ENCODE measurements at places on chromosomes 12 and 14. TPM values are rescaled to one million over a fixed set of nuclear protein-coding genes. Genes with fewer than 3 reads are reported as not detected.

- no peak for DNase-seq
Observed at GRCh38 chr12:6535960-6536847, 1.9 kb downstream of the GAPDH start.

The STON2 gene
- total RNA-seq = 6.6 TPM

- no peak for DNase-seq
Observed at GRCh38 chr14:104446611-104447010, 133.0 kb upstream of the C14orf180 start.

GRCh38 chr14:54713379-54713778 lies 146.5 kb downstream of the SAMD4A start:
- DNase-seq = no peak

- no peak for DNase-seq
Observed at GRCh38 chr14:51053157-51053556, 41.7 kb downstream of the TRIM9 start.

DNA sequence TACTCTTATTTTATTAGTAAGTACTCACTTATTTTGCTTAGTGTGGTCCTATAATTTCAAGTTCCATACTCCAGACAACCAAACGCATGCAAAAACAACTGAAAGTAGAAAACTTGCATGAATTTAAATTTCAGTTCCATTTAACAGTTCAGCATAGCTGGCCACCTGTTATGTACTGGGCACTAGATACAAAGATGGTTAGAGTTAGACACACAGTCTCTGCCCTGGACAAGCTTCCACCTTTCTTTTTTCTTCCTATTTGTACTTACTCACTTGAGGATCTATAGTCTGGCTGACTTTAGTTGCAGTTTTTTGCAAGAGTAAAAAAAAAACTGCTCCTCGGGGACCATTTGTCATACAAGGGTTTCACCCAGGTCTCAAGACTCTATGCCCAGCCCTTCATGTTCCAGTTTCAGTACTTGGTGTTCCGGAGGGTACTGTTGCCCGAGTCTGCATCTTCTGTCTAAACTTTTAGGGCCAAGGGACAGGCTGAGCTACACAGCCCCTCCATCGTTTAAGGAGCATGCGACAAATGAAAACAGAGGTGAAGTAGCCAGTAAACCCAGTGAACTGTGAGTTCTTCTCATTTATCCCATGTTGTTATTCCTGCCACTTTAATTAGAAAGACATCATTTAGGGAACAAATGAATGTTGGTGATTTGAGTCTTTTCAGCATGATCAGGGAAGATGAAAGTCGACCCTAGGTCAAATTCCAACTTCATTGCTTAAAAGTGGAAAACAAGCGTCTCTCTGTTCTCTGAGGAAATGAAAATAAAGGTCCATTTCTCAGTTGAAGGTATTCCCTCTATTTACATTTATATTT lies 22.3 kb downstream of the RPGRIP1 start:
- DNase-seq = no peak

DNA sequence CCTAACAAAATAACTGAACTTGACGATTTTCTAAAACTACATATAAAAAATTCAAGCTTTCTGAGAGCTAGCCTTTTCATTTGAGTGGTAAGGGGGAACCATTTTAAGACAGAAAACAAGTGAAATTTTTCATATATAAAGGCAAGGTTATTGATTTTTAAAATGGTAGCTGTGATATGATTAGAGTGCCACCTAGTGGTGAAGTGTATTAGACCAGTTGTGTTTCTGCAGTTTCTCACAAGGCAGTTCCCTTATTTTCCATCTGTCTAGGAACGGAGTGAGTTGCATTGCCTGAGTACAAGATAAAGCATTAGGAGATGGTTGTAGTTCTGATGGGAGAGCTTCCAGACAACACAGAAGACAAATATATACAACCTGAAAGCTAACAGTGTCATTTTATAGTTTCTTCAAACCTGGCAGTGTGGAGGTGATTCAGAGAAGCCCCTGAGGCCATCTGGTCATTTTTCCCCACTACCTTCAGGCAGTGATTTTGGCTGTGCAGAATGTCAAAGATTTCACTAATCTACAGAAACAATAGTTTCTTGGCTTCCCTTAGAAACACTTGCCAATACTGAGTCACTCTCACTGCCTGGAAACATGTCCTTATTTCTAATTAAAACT lies 180.8 kb downstream of the C12orf50 start:
- DNase-seq = peak; percentile 4

GRCh38 chr12:49369411-49370145 lies 2.3 kb downstream of the SPATS2 start:
- DNase-seq = peak; percentile 49

GRCh38 chr14:89349171-89350008 lies 67.6 kb downstream of the FOXN3 start:
- peak; percentile 84 for DNase-seq

The SMCO2 gene
- total RNA-seq = not detected

DNA sequence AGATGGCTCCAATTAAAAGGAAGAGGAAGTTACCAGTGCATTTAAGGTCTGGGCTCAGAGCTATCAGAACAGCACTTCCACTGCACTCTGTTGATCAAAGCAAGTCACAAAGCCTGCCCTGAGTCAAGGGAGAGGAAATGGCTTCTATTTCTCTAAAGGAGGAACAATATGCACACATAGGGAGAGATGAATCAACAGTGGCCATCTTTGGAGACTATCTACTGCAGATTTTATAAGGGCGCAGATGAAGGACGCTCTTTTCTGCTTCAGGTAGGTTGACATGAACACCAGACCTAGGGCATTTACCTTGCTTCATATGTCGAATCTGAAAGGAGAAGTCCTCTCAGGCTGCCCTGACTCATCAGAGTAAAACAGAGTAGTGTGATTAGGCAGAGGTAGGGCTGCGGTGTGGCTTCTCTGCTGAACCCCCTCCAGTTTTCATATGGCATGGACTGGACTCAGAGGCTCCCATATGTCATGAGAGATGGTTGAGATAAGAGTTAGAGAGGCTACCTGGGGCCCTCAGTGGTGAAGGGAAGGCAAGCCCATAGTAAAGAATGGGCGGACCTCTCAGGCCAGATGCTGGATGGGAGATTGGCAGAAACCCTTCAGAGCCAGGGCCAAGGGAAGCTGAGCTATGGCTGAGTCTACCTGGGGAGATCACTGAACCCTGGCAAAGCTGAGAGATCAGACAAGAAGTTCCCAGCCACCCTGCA lies 84.4 kb downstream of the ARF6 start:
- DNase-seq = no peak

The CLEC1A gene
- total RNA-seq = 2.6 TPM

DNA sequence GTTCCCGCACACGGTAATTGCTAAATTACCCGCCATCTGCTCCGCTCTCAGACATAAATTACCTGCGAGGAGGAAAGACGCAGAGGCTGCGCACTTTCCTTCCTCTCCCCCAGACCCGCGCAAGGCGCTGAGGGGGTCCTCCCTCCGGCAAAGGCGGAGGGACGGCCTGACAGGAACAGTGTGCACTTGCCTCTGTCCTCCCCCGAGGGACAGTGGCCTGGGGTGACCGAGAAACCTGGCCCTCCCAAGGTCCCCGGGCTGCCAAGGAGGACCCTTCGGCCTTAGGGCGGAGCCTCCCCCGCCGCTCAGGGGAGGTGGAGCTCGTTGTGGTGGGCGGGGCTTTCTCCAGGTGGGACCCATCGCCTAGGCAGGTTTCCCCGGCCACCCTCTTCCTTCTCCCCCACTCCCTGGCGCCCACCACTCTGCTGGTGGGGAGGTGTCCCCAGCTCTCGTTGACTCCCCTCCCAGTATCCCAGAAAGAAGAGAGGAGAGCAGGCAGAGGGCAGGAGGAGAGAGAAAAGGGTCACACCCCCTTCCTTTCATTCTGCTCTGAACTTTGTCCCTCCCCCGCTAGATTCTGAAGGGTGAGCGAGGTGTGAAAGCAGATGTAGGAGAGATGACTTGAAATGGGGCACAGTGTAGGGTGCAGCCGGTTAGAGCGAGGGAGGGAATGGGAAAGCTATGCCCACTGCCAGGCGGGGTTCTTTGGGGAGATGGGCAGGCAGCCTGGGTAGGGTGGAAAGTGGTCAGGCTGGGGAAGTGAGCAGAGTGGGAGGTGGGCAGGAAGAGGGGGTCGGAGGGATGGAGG lies 11.4 kb upstream of the CALCOCO1 start:
- peak; percentile 37 for DNase-seq

- no peak for DNase-seq
Observed at GRCh38 chr12:34296143-34297041, 274.1 kb downstream of the ALG10 start.

DNA sequence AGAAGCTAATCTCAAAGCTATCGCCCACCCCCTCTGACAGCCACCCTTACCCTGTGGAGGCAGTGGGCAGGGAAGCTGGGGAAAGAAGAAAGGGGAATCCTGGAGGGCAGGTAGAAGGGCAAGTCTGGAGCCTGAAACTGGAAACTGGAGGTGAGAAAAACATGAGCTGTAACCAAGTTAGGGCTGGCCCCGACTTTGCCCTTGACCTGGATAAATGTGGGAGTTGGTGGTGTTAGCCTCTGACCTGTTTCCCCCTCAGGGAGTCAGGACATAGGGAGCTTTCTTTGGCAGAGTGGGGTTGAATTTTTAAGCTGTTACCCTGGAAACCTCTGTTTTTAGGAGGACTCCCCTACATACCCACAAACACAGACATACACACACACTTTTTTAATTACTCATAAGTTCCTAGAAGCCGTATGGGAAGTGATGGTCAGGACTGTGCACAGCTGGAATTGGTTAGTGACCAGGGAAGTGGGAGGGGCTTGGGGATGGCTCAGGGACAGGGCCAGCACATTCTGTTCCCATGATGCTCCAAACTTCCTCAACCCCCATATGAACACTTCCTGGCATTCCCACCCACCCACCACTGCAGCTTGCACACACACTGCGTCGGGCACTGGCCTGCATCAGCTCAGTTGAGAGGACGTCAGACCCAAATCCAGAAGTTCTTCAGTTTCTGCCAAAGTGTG lies 5.0 kb upstream of the MMP19 start:
- peak; percentile 71 for DNase-seq

DNA sequence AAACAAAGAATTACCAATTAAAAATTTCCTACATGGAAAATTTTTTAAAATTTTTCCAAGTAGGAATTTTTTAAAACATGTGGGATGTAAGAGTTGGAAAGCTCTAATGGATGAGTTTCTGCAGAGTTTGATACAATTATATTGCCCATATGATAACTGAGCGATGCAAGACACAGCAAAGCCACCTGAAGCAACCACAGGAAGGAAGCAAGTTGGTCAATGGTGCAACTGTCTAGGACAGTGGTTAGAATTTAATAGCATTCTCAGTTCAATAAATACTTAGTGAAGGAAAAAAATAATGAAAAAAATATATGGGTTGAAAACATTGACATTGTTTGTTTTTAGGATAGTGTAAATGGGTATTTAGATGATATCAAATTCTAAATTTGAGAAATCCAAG lies 178.6 kb upstream of the GARIN2 start:
- DNase-seq = no peak

The PNN gene
- total RNA-seq = 43.8 TPM

GRCh38 chr12:39586816-39587215 lies 32.8 kb downstream of the ABCD2 start:
- no peak for DNase-seq

- no peak for DNase-seq
Observed at GRCh38 chr14:56811593-56812363, 1.5 kb upstream of the OTX2 start.

The TMTC2 gene
- total RNA-seq = 20.1 TPM

DNA sequence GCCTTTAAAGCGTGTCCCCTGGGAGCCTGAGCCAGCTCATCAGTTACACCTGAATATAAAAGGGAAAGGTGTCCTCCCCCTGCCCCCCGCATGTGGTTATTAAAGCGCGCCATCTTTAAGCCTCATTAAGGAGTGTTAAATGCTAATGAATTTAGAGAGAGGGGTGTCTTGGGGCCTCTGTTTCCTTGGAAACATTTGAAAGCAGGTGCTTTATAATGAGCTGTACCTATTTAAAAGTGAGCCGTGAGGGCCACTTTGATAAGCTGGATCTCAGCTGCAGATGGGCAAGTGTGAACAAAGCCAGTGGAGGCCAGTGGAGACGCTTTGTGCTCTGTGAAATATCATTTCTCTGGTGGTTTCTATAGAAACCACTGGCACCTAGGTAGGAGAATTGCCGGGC lies 84.0 kb downstream of the BEGAIN start:
- no peak for DNase-seq

- DNase-seq = no peak
Observed at GRCh38 chr12:49279706-49280159, 14.9 kb downstream of the TUBA1C start.

GRCh38 chr12:75477137-75477536 lies 3.4 kb upstream of the GLIPR1 start:
- DNase-seq = no peak

DNA sequence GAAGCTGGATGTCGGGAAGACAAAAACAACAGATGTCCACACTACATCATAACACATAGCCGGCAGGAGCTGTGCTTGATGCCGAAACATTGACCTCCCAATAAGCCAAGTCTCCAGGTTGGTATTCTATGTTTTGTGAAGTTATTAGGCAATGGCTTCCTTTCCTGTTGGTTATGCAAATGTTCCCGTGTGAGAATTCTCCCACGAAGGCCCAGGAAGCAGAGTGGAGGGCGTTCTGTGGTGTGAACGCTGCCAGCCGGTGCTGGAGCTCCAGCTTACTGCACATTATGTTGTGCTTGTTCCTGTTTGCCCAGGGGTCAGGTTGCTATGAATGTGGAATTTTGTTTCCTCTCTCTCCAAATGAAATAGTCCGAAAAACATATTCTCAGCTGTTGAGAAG lies 156.4 kb upstream of the HMGA2 start:
- no peak for DNase-seq

DNA sequence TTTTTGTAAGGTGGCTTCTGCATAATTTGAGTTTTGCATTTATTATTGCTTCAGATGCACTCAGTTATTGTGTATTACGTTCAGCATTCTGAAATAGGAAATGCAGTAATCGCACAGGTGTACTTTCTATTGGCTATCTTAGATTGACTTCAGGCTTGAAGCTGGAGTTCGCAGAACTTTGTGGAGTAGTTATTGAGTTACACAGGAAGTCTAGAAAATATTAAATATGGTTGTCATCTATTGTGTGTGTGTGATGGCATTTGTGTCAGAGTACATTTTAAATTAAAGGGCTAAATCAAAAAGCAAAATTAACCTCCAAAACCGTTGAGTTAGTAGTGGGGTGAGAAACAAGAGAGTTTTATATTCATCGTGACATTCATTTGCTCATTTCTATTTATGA lies 2.7 kb downstream of the ARID2 start:
- no peak for DNase-seq

- DNase-seq = no peak
Observed at GRCh38 chr12:124868252-124869058, 4.8 kb upstream of the SCARB1 start.

GRCh38 chr12:40158592-40159111 lies 52.8 kb upstream of the SLC2A13 start:
- no peak for DNase-seq

- DNase-seq = no peak
Observed at GRCh38 chr14:34190717-34191116, 239.8 kb upstream of the EGLN3 start.

GRCh38 chr14:93332397-93332852 lies 411 bp downstream of the BTBD7 start:
- DNase-seq = peak; percentile 66

DNA sequence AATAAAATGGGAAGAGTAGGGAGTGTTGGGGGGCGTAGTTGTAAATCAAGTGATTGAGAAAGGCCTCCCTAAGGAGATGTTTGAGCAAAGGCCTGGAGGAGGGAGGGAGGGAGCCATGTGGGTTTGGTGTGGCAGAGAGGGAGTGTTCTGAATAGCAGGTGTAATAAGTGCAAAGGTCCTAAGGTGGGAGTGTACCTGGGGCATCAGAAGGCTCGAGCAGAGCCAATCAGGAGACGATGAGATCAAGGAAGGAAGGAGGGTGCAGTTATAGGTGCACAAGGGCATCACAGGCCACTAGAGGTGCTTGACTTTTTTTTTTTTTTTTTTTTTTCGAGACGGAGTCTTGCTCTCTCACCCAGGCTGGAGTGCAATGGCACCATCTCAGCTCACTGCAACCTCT lies 77.9 kb upstream of the PLXNC1 start:
- DNase-seq = no peak

All from body of pancreas (tissue), 4 donors.